ENCODE measurements at places on chromosomes 4 and X.
A peak's percentile ranks its signal among the peaks of the same experiment; 100 is the strongest.

DNA sequence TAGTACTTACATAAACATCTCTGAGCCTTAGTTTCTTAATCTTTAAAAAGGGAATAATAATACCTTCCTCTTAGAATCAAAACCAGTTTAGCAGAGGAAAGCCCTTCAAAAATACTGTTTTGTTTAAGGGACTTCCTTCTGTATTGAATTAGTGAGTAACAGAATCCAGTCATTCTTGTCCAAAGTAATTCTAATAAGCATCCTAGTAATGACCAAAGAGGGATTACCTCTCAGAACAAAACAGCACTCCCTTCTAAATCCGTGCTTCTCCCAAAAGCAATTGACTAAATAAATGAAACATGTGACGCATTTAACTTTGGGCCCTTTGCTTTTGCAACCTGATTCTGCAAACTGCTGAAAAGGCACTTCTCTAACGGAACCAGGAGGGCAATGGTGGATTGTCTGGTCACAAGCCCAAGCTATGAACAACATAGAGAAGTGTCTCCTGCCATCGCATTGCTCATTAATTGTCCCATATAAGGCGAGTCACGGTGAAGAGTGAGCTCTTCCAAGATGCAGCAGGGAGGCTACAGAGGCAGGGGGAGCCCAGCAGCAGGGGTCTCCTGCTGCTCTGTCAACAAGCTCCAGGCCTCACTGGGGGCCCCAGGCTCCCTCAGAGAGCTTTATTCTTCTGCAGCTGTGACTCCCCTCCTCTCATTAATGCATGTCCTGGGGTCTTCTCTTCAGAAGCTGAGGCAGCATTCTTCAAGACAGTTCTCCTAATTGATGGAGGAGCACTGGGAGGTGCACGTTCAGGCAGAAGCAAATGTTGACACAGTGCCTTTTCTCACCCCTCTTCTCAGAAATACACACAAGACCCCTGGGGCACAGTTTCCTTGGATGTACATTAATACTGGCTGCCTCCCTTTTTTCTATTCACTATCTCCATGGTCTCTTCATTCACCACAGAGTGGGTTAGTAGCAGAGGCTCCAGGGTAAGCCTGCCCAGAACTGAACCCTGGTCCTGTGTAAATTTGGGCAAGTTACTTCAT lies 419.6 kb upstream of the RASGEF1B start:
- DNase-seq: no peak

DNA sequence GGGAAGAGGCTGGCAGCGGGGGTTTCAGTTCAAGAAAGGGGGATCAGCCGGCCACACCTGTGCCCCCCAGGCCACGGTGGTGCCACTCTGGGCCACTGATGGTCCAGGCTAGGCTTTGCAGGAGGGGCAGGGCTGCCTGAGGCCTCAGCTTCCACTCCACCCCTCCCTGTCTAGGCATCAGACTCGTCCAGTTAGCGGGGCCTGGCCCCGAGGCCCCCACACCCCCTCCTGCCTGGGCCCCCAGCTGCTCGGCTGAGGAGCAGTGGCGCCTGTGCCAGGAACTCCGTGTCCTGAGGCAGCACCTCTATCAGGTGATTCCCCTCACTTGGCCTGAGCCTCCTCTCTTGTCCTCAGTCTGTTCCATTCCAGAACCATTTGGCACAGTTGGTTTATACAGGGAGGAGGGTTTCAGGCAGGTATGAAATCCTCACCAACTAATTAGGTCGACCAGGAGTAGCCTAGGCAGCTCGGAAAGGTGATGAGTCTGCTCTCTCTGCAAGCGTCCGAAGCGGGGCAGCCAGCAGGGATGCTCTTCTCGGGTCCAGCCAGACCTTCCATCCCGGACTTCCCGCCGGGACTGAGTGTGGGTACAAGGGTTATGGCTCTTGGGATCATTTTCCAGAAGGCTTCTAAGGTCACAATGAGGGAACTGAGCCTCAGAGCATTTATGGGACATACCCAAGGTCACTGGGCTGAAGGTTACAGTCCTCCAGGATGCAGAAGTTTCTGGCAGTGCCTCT lies 2.1 kb downstream of the NSG1 start:
- DNase-seq: no peak

GRCh38 chr4:53060278-53060677 lies 198.2 kb downstream of the RASL11B start:
- no peak for DNase-seq

- DNase-seq: no peak
These were observed 36.0 kb downstream of the STIM2 start for GRCh38 chr4:26896636-26897035.

DNA sequence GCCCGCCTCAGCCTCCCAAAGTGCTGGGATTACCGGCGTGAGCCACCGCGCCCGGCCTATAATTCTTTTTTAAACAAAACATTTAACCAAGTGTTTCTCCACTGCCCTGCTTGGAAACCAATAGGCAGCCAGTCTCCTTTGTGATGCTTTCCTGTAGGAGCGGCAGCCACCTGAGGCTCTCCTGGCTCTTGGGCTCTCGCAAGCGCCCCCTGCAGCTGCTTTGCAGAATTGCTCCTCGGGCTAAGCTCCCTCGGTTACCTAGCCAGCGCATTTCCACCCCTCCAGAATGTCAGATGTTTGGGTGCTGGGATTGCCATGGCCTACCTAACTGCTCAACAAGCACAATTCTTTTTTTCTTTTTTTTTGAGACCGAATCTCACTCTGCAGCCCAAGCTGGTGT lies 7.7 kb downstream of the S100P start:
- peak; percentile 46 for DNase-seq

- no peak for DNase-seq
These were observed 34.7 kb downstream of the ARX start for GRCh38 chrX:24981030-24981429.

GRCh38 chr4:137656661-137657060 lies 124.4 kb upstream of the PCDH18 start:
- no peak for DNase-seq

DNA sequence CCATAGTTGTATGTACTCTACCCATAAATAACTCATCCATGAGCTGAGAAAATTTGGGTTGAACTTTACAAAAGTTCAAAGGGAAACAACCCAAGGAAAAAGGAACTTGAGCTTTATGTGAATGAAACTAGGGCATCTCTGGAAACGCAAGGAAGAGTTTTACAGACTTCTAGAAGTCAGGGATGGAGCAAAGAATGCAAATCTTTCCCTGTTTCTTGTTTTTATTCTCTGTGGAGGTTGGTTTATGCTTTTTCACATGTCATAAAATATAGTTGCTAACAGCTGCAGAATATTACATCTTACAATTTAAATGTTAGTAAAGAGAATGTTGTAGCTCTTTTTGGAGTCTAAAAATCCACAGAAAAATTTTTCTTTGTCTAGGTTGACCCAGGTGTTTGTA lies 754.1 kb downstream of the PCDH7 start:
- DNase-seq: no peak

DNA sequence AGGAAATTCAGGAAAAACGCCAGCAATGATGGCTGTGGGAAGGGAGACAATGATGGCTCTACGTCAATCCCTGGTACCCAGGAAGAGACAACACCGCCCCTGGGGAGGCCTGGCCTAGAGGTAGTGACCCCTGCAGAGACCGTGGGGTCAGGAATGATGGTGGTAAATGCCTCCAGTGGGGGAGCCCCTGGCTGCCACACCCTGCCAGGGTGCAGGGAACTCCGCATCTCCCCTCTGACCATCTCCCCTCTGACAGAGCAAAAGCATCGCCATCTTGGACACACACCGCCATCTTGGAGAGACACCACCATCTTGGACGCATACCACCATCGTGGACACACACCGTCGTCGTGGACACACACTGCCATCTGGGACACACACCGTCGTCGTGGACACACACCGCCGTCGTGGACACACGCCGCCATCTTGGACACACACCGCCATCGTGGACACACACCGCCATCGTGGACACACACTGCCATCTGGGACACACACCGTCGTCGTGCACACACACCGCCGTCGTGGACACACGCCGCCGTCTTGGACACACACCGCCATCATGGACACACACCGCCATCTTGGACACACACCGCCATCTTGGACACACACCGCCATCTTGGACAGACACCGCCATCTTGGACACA lies 9.9 kb downstream of the ASMTL start:
- no peak for DNase-seq

- no peak for DNase-seq
These were observed 31.5 kb upstream of the PTTG2 start for GRCh38 chr4:37928426-37929416.

- DNase-seq: no peak
These were observed 21.1 kb upstream of the USP38 start for GRCh38 chr4:143163614-143164013.

DNA sequence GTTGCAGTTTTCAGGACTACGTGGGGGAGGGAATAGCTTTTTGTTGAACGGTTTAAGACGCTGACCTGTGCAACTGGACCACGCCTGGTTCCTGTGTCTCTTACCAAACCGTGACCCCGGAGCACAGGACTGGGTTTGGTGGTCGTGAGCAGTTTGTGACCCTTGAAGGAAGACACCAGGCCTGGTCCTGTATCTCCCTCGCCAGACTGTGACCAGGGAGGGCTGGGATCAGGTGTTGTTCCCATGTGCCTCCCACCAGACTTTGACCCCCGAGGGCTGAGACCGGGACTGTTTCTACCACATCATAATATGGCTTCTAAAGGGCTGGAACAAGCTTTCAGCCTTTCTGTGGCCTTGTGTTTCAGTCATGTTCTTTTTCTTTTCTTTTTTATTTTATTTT lies 683 bp downstream of the EBP start:
- peak; percentile 43 for DNase-seq

- no peak for DNase-seq
These were observed 465 bp downstream of the BMPR1B start for GRCh38 chr4:94758141-94758699.

GRCh38 chrX:41045960-41046567 lies 39.2 kb upstream of the USP9X start:
- DNase-seq: no peak

DNA sequence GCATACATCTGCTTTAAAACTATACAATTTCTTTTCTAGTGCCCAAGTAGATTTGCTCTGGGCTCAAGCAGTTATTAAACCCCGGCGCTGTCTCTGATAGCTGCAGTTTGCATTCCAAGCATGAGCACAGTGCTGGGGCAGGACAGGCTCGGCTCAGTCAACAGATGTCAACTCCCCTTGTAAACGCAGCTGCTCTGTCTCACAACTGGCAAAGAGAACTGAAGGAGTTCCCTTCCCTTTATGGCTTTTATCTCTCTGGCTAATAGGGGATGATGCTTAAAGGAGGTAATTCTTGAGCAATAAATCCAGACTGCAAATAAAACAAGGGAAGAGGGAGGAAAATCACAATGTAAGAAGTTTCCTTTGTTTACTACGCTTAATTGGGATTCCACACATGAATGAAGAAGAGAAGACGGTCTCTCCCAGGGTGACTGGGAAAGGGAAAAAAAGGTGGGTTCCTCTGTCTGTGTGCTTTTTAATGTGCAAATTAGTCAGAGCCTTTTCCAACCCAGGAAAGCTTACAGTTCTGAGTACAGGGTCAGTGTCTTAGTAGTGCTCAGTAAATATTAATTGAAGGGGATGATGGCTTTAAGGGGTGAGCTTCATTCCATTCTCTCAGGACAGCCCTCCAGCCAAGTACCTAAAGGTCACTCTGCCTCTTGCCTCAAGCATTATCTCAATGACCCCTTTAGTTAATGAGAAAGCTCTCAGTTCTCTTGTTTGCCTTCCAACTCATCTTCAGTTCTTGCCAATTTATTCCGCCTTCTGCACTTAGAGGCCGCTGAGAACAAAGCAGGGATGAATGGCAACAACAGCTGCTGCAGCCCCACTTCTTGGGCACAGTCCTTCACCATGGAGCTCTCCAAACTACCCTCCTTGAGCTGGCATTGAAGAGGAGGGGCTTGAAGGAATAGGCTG lies 155.7 kb upstream of the JADE1 start:
- no peak for DNase-seq

GRCh38 chr4:79370026-79370425 lies 38.0 kb downstream of the GK2 start:
- no peak for DNase-seq

- no peak for DNase-seq
These were observed 167.0 kb upstream of the RASGEF1B start for GRCh38 chr4:81638698-81639097.

DNA sequence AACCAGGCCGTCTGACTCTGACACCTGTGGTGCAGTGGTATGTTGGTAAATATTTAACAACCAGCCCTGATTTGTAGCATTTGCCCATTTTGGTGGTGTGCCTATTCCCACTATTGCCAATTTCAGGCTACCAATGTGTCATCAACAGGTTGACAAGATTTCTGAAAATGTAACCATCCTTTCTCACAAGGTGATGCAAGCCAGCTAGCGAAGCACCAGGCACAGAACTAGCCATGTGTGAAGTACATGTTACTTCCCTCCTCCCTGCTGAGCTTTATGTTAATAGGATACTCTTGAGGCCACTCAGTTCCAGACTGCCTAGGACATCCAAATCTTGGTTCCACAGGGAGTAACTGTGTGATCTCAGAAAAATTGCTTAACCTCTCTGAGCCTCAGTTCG lies 7.2 kb upstream of the MAMLD1 start:
- no peak for DNase-seq

DNA sequence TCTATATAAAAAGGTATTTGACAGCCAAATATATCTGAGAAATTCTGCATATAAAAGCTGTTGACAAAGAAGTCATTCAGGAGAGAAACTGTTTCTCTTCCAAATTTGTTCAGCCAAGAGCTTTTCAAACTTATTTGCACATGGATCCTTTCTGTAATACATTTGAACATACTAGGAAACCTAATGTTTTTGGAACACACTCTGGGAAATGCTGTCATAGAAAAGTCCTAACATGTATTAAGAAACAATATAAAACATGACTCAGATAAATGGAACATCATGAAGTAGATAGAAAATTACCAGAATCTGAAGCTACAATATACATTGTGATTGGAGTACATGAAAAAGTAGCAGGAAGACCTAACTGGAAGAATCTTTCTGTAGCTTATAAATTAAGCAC lies 781.5 kb upstream of the EPHA5 start:
- no peak for DNase-seq

DNA sequence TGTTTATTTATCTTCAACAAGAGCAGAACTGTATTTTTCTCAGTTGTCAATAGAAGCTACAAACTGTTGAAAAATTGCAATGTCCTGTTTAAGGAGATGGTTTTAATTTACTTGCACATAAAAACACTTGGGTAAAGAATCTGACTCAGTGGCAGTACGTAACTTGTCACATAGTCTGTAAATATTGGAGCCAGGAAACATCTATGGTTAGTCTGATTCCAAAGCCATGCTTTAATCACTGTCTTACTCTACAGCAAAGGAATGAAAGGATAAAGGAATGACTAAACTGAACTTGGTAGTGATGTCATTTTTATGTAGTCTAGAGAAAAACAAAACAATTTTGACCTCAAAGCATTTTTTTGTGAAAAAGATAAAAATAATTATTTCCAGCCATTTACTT lies 537.2 kb downstream of the STIM2 start:
- no peak for DNase-seq

- no peak for DNase-seq
These were observed 129.3 kb downstream of the SHROOM3 start for GRCh38 chr4:76564123-76564915.

GRCh38 chrX:120378570-120378969 lies 16.7 kb downstream of the ATP1B4 start:
- no peak for DNase-seq

DNA sequence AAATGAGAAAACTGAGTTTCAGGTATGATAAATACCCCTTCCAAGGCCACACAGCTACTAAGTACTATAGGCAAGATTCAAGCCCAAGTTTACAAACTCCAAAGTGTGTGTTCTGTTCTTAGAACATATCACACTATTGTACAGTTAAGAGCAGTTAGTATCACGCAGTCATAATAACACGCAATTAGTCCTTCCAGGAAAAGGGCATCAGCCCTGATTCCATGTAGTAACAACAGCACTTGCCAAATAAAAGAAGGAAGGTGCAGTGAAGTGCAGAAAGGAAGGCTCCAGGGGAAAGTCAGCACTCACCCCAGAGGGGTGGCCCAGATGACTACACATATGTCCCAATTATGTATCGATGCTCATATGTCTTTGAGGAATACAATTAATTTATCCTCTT lies 4.4 kb downstream of the TASL start:
- DNase-seq: no peak

Measured in HepG2 (cell line).